NCI-H2107 (cell line): ENCODE measurements at places on chromosomes 13 and 19.

- DNase-seq = no peak
Measured at GRCh38 chr13:49985129-49985528, 11.7 kb upstream of the TRIM13 start.

DNA sequence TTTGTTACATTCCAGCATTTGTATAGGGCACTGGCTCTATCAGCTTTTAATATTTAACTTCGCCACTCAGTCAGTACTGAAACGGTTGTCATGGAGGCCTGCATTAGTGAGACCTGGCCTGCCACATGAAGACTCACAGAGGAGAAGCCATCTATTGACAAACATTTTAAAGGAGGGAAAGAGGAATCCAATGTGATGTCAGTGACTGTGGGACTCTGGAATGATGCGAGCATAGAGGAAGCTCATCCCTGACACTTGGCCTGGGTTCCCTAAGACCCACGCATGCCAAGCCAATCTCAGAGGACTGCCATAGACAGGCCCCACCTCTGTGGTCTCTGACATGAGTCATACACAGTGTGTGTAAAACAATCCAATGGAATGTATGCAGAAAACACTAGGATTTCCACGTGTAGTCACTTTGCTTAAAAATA, 7.9 kb upstream of the DPY19L3 start:
- no peak for DNase-seq

DNA sequence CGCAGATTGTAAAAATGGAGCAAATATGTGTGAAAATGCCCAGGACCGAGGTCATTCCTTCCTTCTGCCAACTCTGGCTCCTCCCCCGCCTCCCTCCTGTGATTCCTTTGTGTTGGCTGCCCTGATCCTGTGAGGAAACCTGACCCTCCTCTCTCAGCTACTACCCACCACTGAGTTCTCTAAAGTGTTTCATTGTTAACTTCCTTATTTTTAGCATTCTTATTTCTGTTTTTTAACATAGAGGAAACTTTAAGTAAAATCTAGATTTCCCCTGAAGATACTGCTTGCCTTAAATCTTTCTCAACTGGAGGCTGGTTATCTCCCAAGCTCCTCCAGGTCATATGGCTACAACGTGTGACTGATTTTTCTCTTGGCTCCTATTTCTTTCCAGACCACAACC, 21.7 kb upstream of the FBXL3 start:
- no peak for DNase-seq

- no peak for DNase-seq
Measured at GRCh38 chr19:42185277-42185676, 32.2 kb downstream of the DEDD2 start.

GRCh38 chr13:74250738-74251190, 116.6 kb upstream of the KLF12 start:
- no peak for DNase-seq
